ENCODE measurements at places on chromosomes 13 and 19.

DNA sequence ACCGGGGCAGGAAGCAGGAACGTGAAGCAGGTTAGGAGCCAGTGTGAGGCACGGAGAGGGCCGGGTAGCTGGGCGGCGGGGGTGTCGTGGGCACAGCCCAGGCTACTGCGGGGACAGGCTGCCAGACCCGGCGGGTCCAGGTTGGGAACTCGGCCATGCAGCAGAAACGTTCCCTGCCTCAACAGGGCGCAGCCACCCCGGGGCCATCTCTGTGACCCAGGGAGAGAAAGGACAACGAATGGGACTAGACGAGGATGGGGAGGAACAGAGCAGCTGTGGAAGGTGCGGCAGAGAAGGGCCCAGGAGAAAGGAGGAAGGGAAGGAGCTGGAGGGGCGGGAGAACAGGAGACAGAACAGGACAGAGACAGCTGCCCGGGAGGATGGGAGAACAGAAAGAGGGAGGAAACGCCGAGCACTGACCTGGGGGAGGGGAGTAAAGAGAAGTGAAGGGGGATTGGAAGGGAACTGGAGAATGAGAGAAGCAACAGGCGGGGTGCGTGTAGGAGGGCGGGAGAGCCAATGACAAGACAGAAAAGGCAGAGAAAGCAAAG is 12.9 kb upstream of the GARIN5A start:
- no peak for DNase-seq

- DNase-seq, result peak; percentile 73
These were observed 224.8 kb downstream of the SPRY2 start for GRCh38 chr13:80116107-80116506.

DNA sequence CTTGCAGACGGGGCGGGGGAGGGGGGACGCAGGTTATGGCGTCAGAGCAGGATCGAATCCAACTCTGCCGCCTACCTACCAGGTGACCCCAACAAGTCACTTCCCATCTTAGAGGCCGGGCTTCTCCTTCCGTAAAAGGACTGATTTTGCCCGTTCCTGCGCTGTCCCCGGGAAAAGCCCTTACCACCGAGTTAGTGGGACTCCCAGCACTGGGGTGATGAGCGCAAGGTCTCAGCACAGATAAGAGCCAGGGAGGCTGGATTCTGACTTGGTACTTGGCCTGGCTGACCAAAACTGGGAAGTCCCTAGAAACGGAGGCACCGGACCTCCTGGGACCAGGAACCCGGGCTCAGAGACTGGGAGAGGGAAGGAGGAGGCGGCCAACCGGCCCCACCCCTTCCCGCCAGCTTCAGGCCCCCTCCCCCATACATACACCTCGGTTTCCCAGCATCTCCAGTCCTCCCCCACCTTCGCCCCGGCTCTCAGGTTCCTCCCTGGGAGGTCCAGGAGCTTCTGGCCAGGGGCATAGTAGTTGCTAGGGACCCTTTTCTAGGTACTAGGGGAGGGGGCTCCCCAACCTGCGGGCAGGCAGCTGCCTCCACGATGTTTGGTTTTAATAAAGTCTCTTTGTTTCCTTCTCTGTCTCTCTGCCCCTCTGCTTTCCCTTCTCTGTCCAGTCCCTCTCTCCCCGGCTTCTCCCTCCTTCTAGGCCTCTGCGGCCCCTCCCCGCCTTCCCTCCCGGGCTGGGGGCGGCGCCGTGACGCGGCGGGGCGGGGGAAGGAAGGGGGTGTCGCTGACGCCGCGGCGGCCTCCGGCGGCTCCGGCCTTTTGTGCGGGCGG is at the start of gene GRAMD1A:
Gene GRAMD1A (plus strand): TSS at position 826 of the 840 bp plus-strand sequence. CDS start 156 bp downstream, outside the sequence.
- peak; percentile 79 for DNase-seq

- DNase-seq, result no peak
These were observed 956 bp upstream of the KLK4 start for GRCh38 chr19:50912102-50912599.

GRCh38 chr19:45069056-45069455 is 7.2 kb downstream of the ZNF296 start:
- DNase-seq, result no peak

DNA sequence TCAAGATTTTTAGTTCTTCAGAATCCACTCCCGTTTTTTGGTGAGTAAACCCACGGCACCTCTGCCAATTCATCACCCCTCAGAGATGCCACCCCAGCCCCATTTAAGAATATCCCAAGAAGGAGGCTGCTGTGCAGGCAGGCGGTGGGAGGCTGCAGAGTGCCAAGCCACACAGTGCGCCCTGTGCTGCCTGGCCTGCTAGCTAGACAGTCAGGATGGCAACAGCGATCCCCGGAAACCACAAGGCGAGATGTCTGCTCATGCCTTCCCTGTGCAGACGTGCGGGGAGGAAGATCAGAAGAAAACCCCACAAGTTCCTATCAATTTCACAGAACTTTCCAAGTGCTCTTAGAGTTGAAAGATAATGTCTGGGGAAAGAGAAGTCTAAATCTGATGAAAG is 64.8 kb upstream of the GPR183 start:
- DNase-seq, result no peak

DNA sequence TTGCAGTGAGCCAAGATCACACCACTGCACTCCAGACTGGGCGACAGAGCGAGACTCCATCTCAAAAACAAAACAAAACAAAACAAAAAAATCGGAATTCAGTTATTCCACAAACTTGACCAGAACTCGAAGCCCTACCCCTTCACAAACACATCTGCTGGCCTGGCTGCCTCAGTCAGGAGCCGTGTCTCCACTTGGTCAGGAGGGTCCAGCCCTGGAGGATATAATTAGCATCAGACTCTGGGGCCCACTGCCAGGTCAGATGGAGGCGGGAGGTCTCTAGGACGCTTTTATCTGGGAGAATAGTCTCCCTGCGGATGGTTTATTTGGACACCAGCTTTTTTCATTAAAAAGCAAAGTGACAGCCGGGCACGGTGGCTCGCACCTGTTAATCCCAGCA is 8.0 kb downstream of the ELL start:
- no peak for DNase-seq

GRCh38 chr13:22212576-22212975 is 541.7 kb downstream of the FGF9 start:
- DNase-seq, result no peak

DNA sequence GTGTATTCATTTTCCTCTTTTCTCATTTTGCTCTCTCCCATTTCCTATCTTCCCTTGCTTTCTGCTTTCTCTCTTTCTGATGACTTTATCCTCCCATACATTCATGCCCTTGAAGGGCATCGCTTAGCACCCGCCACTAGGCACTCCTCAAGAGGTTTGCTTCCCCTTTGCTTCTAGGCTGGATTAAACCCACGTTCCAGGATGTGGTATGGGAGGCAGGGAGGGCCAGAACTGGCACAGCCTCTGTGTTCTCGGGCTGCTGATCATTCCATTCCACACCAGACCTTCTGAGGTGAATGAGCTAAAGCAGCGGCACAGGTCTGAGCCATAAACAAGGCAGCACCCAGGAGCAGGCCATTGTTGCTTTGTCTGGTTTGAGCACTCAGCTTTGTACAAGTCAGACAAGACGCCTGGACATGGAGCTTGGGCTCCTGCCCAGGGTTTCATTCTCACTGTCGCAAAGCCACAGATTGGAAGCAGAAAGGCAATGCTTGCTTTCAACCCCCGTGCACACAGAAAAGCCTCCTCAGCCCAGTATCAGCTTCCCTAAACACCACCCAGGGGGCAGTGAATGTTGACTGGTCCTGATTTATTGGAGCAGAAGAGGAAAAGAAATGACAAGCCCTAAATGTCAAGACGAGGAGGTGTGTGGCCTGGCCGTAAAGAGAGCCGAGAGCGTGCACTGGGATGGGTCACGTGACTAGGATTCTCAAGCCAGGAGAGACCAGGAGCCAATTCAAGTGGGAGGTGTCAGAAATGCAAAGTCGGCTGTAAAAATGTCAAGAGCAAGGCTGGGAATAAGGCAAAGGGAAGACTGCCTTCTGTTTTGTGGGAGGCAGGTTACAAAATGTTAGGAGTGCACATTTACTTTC is 218.0 kb upstream of the SERP2 start:
- DNase-seq, result no peak
